ENCODE measurements at places on chromosomes 1 and 21.

DNA sequence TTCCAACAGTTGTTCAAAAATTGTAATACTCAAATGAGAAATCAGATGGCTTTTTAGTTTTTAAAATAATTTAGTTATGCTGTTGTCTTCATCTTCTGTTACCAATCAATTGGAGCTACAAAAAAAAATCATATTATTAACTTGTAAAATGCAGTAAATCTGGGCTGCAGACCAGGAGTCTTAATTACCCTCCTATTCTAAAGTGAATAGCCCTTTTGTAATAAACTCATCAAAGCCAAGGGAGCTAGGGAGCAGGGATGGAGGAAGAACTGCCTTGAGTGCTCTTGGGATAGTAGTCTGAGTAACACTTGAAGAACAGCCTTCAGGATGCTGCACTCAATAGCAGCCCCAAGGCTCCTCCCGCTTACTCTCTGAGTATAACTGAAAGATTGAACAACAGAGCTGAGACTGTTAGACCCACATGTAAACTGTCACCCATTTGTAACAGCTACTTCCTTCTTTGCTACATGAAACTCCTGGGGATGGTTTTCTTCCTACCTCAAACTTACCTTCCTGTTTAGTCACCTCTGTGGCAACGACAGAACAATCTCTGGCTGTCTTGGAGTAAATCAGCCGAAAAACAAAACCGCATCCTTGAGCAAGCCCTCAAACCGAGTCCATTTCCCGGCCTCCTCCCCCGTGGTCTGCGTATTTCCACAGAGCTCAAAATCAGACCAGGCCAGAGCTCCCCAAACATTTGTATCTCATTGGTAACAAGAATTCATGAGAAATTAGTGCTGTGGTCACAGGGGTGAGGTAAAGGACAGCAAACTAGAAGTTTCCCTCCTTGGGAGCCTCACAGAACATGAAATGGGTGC lies 55.9 kb downstream of the CD58 start:
- DNase-seq, result no peak

DNA sequence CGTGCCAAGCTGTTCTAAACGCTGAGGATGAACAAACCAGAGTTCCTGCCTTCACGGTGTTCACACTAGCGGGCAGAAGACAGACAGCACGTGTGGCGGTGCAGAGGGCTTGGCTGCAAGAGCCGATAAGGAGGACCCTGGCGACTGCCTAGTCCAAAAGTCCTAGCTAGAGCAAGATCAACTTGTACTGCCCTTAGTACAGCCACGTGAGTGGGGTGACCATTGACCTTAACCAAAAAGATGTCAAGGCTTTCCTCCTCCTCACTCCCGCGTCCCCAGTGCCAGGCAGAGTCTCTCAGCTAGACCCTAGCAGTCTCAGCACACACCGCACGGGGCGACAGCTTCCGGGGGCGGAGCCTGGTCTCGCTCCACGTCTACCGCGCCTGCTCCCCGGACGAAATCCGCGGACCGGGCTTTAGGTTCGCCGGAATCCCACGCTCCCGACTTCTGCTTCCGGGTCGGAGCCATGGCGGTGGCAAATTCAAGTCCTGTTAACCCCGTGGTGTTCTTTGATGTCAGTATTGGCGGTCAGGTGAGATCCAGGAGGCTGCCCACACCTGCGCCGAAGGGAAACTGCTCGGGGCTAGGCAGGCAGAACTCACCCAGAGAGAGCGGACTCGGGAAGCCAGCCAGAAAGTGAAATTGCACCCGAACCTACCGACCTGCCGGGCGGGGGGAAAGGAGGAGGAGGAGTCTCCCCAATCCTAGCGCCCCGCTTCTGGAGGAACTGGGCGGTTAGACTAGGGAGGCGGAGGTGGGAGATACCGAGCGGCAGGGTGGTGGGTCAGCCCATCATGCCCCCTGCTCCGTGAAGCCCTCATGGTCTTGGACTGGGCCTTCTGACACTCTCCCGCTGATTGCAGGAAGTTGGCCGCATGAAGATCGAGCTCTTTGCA lies at the start of gene PPIH:
TSS of gene PPIH (plus strand) at position 443 of the 896 bp plus-strand sequence. CDS start at position 467, 24 bp downstream.
- peak; percentile 88 for DNase-seq

DNA sequence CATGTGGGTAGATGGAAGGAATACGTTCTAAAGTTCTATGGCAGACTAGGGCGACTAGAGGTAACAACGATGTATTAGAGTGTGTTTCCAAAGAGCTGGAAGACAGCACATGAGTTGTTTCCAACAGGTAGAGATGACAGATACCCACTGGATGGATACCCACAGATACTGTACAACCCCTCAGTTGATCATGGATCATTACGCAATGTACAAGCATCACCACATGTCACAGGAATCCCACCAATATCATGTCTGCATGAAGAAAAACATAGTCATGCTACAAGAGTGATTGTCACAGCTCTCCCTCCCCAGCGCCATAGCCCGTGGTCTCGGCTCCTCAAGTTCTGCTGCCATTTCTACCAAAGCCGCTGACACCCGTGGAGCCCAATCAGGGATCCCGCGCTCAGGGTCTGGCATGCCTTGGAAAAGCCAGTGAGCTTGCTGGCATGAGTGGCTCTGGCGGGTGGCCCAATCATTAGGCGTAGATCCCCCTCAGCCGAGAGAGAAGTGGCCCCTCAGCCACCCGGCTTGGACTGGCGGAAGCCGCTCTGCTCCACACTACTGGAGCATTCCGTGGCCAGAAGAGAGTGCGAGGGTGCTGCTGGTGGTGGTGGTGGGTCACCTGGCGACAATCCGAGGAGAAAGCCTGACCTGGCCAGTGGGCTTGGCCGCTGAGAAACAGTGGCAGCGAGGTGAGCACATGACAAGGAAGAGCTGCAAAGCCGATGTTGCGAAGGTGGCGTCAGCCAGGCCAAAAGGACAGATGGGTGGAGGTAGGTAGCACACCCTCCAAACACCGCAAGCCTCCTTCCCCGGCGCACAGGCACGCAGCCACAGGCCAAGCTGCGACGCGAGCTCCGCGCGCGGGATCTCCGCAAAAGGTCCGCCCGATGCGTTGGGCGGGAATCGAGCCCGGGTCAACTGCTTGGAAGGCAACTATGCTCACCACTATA lies 65.7 kb upstream of the FCGR2A start:
- DNase-seq, result no peak

DNA sequence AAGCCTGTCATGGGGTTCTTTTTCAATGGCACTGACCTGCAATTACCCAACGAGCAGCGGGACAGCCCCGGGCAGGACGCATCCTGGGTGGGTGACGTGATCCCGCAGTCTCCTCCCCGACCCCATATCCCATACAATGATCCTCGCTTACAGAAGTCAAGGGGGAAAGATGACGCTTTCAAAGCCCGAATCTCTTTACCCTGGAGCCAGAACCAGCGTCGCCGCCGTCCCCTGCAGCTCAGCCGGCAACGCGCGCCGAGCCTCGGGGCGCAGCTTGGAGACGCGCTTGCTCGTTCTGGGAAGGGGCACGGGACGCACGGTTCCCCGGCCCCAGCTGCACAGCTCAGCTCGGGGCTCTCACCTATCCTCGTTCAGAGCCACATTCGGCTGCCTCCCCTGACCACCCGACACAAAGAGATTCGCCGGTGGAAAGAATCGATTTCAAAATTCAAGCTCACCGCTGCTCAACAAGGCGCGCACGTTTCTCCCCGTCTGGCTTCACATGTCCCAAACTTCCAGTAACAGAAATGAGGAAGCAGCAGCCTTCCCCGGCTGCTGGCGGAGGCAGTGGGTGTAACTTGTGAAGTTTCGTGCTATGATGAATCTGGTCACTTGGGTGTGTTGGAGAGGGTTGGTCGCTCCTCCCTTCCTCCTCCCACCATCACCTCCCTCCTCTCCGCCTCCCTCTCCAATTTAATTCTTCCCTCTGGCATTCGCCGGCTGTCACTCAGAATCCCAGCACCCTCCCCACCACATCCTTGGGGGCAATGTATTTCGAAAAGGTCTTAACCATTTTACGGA lies at the start of gene TIAM1:
TSS of gene TIAM1 (minus strand) at position 582 of the 801 bp plus-strand sequence. CDS start 77,289 bp downstream, outside the sequence.
- no peak for DNase-seq

DNA sequence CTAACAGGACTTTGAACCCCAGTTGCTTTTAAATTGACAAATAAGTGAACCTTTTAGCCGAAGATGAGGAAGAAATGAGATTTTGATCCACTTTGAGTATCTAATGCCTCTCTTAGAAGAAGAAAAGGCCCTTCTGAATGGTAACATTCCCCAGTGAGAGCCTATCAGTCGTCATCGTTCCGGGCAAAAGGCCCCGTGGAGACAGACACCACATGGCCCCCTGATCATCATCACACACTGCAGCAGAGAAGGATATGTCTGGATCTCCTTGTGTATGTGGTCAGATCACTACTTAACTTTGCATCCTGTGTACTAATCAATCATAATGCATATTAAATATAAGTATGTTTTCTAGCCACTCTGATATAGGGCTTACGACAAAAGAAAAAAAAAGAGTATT lies 87.3 kb upstream of the SMYD2 start:
- no peak for DNase-seq

DNA sequence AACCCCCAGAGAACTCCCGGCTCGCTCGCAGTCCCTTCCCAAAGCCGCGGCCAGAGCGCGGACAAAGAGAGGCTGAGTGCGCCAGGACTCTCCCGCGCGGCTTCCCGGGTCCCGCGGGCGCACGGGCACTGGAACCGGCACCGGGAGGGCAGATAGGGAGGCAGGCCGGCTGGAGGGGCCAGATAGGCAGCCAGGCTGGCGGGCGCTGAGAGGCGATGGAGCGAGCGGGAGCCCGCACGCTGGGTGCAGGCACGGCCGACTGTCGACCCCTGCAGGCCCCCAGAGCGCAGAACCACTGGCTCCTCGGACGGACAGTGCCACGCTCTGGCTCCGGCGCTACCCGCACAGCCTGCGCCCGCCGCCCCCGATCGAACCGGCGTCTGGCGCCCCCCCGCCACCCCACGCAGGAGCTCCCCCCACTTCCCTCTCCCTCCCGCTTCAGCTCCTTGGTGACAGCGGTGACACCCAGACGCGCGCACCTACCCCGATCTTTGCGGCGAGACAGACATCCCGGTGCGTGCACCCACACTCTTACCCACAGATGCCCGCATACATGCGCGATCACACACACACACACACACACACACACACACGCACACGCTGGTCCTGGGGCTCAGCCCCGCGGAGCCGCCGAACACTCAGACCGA lies 534 bp downstream of the SLC6A9 start:
- peak; percentile 57 for DNase-seq

GRCh38 chr1:207853372-207853757 lies 57.6 kb downstream of the CD34 start:
- DNase-seq, result no peak

GRCh38 chr1:95127380-95127779 lies 10.2 kb downstream of the TLCD4 start:
- no peak for DNase-seq

DNA sequence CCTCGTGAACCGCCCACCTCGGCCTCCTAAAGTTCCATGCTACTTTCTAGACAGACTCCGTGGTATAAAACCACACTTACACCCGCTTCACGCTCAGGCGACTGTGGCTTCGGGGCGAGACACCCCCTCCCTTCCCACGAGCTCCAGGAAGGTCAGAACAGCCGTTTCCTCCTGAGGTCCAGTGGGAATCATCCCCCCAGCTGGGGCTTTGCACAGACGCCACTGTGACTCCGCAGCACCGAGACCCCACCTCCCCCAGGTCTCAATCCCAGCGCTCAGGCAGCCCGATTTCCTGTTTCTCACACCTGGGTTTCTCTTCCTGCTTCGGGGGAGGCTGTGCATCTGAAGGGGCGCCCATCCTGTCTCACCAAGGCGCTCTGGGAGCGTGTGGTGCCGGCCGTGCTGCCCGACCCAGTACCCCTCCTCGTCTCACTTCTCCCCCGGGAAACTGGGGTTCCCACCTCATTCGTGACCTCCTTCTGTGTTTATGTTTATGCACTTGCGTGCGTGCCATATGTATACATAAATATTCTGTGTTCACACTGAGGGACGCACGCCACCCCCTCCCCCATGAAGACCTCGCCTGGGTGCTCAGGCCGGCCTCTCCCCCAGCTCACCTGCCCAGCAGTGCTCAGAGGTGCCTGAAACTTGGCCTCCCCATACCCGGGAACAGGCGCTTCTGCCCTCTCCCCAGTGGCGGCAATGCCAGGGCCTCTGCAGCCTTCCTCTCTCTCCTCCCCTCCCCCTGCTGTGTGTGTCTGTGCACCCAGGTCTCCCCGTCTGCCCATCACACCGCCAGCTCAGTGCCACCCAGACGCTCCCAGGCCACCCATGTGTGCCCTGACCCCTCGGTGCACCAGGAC lies 14.6 kb downstream of the SLC35E2B start:
- no peak for DNase-seq

DNA sequence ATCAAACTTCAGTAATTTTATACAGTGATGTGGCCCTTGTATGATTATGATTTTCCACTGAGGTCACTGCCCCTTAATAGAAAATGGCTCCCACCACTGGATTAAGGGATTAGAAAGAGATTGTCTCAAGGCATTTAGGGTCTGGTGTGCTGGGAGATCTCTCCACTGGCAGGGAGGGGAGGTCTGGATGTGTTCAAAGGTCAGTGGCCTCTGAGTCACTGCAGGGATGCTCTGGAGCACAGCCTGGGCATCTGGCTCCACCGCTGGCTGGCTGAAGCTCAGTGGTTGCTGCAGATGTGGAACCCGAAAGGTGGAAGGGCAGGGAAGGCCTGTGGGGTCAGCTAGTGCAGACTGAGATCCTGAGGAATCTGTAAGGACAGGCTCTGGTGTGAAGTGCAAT lies 18.3 kb upstream of the CHI3L1 start:
- DNase-seq, result no peak

- peak; percentile 98 for DNase-seq
Observed at GRCh38 chr1:65420590-65421350, at the start of the genes LEPR and LEPROT. TSS of gene LEPR (plus strand) at chr1:65420668. CDS start at chr1:65565566, 144,898 bp downstream. TSS of gene LEPROT (plus strand) at chr1:65420668. CDS start at chr1:65420725, 57 bp downstream.

GRCh38 chr1:183847641-183848040 lies 42.7 kb downstream of the RGL1 start:
- DNase-seq, result no peak
